ENCODE measurements at places on chromosomes 4 and X.

- no peak for DNase-seq
These were observed 70.9 kb downstream of the DDX60 start for GRCh38 chr4:168247603-168248002.

GRCh38 chr4:91279899-91280298 lies 1023.9 kb upstream of the GRID2 start:
- no peak for DNase-seq

- no peak for DNase-seq
These were observed 27.4 kb downstream of the GK start for GRCh38 chrX:30680618-30681017.

GRCh38 chrX:68989865-68990606 lies 161.2 kb downstream of the EFNB1 start:
- no peak for DNase-seq

- no peak for DNase-seq
These were observed 33.7 kb downstream of the NOP14 start for GRCh38 chr4:2929469-2929868.

DNA sequence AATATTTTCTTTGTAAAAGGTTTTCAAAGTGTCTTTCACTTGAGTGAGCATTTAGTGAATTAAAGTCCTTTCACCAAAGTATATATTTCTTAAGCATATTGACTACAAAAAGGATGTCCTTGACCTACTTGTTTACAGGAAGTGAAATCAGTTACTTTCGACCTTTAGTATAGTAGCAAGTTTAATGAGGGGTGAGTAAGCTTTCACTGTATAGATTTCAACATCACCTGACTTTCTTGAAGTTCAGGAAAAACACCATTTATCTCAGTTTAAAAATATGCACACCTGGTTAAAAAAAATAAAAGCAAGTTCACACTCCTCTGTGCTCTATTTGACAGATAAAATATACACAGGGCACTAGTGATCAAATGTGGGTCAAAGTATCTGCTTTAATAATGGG lies 88.1 kb downstream of the CCSER1 start:
- no peak for DNase-seq

GRCh38 chr4:47650584-47651130 lies 165.6 kb downstream of the ATP10D start:
- no peak for DNase-seq

GRCh38 chr4:146585761-146586333 lies 52.8 kb upstream of the POU4F2 start:
- DNase-seq: no peak

GRCh38 chr4:83238393-83239248 lies 46.0 kb downstream of the COQ2 start:
- no peak for DNase-seq

- DNase-seq: no peak
These were observed 239.5 kb downstream of the KCNIP4 start for GRCh38 chr4:21709031-21709430.

DNA sequence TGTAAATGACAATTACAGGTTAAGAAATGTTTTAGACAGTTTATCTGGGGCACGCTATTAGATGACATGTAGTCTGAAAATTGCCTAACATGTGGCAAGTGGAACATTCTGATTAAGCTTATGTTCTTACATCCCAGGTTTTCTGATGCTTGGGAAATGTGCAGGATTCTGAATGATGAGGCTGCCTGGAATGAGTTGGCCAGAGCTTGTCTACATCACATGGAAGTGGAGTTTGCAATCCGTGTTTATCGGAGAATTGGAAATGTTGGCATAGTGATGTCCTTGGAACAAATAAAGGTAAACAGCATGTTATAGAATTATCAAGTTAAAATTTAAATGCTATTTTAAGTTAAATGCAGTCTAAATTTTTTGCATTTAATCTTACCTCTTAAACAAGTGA lies 49.3 kb downstream of the WDR19 start:
- no peak for DNase-seq
